ENCODE measurements at places on chromosomes 12 and 14. TPM values are rescaled to one million over a fixed set of nuclear protein-coding genes. Genes with fewer than 3 reads are reported as not detected.

DNA sequence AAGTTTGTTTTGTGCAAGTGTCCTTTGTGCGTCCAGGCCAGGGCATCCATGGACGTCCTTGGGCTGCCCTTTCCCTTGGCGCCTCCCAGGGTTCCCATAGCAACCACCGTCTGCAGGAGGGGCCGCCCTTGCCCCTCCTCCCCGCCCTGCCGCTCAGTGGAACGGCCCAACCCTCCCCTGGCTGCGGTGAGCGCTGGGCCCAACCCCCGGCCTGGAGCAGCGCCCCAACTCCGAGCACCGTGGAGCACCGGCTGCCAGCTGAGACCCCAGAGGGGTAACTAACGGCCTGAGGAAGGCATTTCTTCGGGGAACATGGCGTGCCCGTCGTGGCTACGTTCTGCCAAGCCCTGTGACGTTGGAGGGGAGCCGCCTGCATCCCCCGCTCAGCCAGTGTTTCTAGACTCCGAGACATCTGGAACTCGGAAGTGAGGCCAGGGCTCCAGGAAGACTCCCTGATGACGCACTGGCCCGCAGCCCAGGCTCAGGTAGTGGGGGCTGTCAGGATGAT lies 5.3 kb upstream of the ACACB start:
- no peaks in the 10 kb centered on the region for H3K27me3 ChIP-seq
- no peaks in the 10 kb centered on the region for H3K4me1 ChIP-seq
- peaks cover 11% of the 10 kb centered on the region for H3K36me3 ChIP-seq
- DNase-seq = peak; percentile 70
- H3K4me3 ChIP-seq = peak overlapping the region; percentile 68
- H3K27ac ChIP-seq = peak overlapping the region; percentile 78

DNA sequence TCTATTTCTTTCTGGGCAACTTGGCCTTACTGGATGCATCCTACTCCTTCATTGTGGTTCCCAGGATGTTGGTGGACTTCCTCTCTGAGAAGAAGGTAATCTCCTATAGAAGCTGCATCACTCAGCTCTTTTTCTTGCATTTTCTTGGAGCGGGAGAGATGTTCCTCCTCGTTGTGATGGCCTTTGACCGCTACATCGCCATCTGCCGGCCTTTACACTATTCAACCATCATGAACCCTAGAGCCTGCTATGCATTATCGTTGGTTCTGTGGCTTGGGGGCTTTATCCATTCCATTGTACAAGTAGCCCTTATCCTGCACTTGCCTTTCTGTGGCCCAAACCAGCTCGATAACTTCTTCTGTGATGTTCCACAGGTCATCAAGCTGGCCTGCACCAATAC lies 5.3 kb downstream of the OR4N5 start:
- H3K4me3 ChIP-seq = no peak overlapping the region
- DNase-seq = no peak
- no peak overlapping the region for H3K27ac ChIP-seq
- H3K27me3 ChIP-seq = no peaks in the 10 kb centered on the region
- no peaks in the 10 kb centered on the region for H3K4me1 ChIP-seq

DNA sequence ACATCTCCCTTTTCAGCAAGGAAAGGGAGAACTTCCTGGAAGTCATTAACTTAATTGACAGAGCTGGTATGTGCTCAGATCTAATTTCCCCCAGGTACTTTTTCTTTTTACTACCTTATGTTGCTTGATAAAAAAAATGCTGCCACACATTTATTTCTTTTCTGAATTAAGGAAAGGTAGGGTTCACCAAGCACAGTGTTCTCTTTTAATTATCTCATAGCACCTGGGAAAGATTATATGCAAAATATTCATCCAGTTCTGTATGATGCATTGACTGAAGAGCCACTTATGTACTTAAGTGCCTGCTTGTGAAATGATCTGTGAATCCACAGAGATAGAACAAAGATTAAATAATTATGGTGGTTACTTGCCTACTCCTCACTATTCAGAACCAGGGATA lies 25.1 kb downstream of the KCNC2 start:
- H3K36me3 ChIP-seq = no peaks in the 10 kb centered on the region
- H3K4me3 ChIP-seq = no peak overlapping the region
- H3K4me1 ChIP-seq = no peaks in the 10 kb centered on the region
- peaks cover 7% of the 10 kb centered on the region for H3K27me3 ChIP-seq
- no peak overlapping the region for H3K27ac ChIP-seq

C14orf39 gene
- 0.36 TPM for total RNA-seq

GRCh38 chr12:117981267-117981666 lies 12.5 kb upstream of the KSR2 start:
- no peaks in the 10 kb centered on the region for H3K36me3 ChIP-seq
- no peak for DNase-seq
- H3K27ac ChIP-seq = no peak overlapping the region
- no peaks in the 10 kb centered on the region for H3K4me1 ChIP-seq

KCNA1 gene
- total RNA-seq = not detected

VDR gene
- total RNA-seq = 3.9 TPM

DNA sequence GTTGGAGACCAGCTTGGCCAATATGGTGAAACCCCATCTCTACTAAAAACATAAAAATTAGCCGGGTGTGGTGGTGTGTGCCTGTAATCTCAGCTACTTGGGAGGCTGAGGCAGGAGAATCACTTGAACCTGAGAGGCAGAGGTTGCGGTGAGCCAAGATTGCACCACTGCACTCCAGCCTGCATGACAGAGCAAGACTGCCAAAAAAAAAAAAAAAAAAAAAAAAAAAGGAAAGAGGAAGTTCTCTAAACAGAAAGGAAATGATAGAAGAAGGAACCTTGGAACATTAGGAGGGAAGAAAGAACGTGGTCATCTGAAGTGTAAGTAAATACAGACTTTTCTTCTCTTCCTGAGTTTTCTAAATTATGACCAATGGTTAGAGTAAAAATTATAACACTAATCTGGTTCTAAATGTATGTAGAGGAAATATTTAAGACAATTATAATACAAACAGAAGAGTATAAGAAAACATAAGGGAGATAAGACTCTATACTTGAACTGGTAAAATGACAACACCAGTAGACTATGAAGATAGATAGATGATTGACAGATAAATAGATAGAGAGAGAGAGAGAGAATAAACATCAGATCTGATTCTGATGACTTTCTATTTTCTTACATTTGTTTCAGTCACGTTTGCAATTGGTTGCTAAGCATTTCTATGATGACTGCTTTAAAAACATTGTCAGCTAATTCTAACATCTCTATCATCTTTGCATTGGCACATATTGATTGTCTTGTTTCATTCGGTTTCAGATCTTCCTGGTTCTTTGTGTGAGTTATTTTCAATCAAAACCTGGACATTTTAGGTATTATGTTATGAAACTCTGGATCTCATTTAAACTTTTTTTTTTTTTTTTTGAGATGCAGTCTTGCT lies 12.9 kb upstream of the CORO1C start:
- no peaks in the 10 kb centered on the region for H3K27me3 ChIP-seq
- no peak overlapping the region for H3K4me3 ChIP-seq
- H3K4me1 ChIP-seq = peaks cover 2% of the 10 kb centered on the region
- H3K36me3 ChIP-seq = no peaks in the 10 kb centered on the region
- DNase-seq = no peak
- no peak overlapping the region for H3K27ac ChIP-seq

DNA sequence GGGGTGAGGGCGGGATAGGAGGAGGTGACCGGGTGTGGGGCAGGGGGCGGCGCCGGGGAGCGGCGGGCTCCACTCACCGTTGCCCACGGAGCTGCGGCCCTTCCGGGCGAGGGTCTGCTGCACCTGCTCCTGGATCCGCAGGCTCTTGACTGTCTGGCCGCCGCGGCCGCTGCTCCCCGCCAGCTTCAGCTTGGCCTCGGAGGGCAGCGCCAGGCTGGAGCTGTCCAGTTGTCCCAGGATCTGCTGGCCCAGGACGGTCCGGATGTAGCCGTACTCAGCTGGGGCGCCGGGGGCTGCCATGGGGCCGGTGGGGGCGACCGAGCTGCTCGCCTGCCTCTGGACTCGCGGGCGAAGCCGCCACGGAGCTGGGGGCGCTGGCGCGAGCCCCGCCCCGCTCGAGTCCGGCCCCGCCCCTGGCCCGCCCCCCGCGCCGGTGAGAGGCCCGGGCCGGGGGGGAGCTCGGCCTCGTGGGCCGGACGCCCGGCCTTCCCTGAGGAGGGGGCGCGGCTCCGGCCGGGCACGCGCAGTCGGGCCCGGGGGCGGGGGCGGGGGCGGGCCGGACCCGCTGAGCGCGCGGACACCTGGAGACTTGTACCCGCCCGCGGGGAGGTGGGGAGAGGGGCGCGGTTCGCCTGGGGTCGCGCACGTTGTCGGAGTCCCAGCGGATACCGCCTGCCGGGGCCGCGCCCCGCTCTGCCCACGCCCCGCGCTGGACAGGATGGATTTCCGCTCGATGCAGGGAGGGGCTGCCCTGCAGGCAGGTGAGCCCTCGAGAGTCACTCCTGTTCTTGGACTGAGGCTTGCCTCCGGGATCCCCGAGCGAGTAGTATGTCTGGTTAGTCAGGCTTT lies at the start of gene PKP2:
Gene PKP2 (minus strand): TSS at position 346 of the 849 bp plus-strand sequence. CDS start 46 bp downstream, at position 300.
- H3K36me3 ChIP-seq = no peaks in the 10 kb centered on the region
- H3K27ac ChIP-seq = no peak within 1 kb of the TSS
- no peak for DNase-seq
- H3K27me3 ChIP-seq = peaks cover 18% of the 10 kb centered on the region
- H3K4me1 ChIP-seq = no peaks in the 10 kb centered on the region

Measured in IMR-90 (cell line).